Inflammatory macrophage treated with lipopolysaccharide for 4 hours (primary cell): ENCODE measurements at places on chromosomes 4 and X.

DNA sequence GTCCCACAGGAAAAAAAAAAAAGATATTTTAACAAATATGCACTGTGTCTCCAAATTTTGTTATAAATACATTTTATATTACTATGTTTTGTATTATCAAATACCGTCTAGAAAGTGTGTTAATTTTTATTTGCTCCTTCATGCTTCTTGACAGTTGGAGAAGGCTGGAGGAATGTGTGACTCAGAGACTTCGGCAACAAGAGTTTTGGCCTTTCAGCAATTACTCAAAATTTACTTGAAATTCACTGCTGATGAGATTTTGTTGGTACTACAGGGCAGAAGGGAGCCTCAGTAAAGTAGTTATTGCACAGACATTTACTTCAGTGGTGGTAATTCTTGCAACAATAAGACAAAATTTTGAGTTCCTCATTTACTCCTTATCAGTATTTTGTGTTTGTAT lies 2164.0 kb downstream of the PCDH7 start:
- DNase-seq, result no peak

- no peak for DNase-seq
These were observed 21.3 kb downstream of the CCKAR start for GRCh38 chr4:26468977-26469376.

DNA sequence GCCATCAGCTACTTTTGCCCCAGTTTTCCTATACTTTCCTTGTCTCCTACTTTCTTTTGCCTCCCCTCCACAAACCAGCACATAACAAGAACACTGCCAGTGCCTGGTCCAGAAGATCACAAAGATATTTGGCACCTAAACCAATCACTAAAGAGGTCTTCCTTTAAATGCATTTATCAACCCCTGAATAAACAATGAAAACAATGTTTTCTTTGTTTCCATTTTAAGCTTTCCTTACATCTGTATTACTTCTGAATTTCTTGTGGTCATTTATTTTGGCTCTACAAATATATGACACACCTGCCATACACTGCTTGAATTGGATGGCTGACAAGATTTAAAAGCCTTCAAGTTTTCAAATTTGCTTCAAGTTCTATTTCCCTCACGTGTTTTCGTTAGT lies 43.9 kb downstream of the MBNL3 start:
- no peak for DNase-seq

DNA sequence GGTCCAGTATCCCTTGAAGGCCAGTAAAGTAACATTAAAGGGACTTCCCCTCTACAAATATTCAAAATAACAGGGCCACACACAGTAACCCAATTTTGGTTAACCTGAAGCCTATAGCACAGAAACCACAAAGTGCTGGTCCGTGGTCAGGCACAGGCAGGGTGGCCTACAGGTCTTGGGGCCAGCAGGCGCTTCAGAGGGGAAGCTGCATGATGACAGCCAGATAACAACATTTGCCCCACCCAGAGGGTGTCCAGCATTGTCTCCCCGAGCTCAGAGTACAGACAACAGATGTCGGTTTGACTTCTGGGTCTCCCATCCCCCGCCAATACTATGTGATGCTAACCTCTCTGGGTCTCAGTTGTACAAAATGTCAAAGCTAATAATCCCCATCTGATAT lies 51.1 kb downstream of the SH3KBP1 start:
- no peak for DNase-seq

DNA sequence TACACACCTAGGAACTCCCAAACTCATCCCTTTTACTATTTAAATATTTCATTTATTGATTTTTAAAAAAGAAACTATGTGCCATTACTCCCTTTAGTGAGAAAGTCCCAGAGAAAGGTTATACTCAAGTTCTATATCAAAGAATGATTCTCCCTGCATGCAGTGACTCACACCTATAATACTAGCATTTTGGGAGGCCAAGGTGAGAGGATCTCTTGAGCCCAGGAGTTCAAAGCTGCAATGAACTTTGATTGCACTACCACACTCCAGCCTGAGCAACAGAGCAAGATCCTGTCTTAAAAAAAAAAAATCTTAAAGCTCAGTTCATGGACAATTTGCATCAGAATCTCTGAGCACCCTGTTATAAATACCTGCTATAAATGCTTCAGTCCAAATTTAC lies 9.2 kb upstream of the RBPJ start:
- DNase-seq, result no peak
